Activated CD4-positive, alpha-beta T cell treated with anti-CD3 and anti-CD28 coated beads for 24 hours (primary cell): ENCODE measurements at places on chromosomes 5 and 9.

GRCh38 chr5:168342985-168343384 is 51.5 kb downstream of the WWC1 start:
- DNase-seq, result no peak

DNA sequence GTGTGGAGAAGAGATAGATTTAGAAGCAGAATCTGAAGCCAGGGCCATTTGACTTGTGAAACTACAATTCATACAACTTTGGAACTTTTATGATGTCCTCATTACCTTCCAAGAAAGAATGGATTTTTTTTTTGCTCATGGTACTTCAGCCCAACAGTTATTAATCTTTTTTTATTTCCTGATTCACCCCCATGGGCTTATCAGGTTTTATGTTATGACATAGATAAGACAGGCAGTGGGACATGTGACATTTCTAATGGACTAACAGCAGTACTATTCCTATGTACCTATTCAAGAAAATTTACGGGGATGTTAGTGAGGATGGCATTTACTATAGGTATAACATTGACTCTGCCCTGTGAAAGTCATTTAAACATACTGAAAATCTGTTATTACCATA is 204.7 kb downstream of the ARHGEF28 start:
- no peak for DNase-seq

GRCh38 chr5:112907166-112907631 is 14.8 kb downstream of the REEP5 start:
- no peak for DNase-seq

DNA sequence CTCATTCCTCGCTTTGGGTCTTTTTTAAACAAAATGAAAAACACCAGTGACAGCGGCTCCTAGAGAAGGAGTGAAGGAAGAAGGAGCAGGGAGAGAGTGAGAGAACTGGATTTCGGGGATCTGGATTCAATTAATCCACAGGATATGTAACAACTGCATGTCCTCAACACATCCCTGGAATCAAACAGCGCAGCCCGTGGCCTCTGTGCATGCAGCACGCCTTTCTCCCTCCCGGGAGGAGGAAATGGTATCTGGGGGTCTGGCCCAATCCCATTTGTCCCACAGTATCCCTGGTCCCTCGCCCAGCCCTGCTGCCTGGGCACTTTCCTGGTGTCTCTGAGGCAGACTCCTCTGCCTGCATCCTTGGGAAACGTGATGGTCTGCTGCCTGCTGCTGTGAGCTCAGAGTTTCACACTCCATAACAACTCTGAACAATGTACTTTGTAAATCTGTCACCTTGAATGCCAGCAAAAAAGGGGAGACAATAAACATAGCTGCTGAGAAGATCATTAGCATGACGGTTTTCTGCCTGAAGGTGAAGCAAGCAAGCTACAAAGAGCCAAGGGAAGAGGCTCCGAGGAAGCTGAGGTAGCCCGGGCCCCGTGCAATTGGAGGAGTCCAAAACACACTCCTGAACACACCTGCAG is 56.1 kb downstream of the PTCH1 start:
- no peak for DNase-seq

DNA sequence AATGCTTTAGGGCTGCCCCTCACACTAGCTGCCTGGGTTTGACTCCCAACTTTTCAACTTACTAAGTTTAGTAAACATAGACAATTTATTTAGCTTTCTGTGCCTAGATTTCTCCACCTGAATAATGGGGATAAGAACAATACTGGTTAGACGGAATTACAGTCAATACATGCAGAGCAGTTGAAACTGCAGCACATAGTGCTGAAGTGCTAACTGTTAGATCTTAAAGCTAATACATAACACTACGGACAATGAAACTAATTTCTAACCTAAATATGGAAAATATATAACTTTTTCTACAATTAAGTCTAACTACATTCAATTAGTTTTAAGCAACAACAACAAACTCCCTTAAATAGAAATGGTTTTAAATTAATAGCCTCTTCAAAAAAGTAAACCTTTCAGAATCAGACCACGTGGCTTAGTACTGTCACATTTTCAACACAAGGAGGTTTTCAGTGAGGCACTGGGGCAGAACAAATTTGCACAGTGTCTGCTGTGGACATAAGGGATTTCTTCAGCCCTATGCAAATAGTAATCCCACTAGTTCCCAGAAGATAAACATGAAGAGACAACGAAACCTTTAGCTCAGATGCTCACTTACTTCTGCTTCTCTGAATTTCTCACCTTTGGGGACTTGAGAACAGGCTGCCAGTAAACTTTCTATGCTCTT is 293.4 kb downstream of the EDIL3 start:
- no peak for DNase-seq

DNA sequence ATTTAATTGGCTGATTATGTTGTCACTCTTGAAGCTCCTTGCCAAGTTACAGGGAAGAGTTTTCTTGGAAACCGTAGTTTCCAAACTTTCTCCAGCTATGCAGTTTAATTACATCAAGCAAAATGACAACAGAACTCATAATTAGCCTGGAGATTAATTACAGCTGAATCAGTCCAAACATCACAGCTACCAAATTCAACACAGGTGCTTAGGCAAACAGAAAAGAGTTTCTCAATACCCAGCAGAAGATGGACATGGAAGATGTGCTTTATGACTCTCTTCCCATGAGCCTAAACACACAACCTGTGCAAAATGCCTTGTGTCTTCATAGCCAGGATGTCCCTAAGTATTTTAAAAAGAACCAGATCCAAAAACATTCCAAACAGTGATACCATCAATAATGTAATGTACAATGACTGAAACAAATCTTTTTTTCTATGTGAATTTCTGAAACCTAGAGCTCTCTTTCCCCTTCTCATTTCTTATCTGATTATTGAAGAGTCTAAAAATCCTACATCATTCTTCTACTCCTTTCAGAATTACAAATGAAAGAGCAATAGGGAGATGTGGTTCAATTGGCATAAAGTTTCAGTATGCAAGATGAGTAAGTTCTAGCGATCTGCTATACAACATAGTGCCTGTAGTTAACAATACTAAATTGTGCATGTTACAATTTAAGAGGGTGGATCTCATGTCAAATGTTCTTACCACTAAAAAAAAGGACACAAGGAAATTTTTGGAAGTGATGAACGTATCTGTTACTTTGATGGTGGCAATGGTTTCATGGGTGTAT is 124.3 kb downstream of the RASEF start:
- no peak for DNase-seq

DNA sequence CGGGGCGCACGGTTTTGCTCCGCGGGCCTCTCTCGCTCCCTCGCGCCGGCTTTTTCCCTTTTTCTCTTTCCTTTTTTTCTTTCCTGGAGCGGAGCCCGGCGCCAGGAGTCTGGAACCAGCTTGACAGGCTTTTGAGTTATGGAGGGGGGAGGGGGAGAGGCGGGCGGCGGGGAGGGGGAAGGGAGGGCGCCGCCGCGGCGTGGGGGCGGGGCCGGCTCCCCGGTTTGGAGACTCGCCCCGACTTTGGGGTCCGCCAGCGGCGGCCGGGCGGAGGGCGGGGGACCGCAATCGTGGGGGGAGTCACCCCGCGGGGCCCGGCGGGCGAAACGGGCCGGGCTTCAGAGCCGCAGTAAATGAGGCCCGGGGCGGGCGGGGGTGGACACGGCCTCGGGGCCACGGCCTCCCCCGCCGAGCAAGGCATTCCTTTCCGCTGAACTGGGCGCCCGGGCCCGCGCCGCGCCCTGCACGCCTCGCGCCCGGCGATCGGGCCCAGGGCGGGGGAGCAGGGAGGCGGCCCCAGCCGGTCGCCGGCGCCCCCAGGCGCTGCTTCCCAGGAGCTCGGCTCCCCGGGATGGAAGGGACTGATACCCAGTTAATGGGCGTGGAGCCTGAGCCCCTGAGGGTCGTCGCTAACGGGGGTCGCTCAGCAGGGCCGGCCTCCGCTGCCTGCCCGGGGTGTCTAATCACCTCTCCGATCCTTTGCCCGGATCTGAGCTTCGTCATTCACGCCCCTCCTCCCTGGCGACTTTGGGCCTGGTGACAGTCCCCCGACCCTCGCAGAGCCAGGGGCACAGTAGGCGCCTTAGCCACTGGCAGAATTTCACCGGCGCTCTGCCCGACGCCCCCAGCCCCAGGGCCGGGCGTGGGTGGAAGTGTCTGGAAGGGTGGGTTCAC is 138.1 kb downstream of the C9orf50 start:
- DNase-seq, result no peak

DNA sequence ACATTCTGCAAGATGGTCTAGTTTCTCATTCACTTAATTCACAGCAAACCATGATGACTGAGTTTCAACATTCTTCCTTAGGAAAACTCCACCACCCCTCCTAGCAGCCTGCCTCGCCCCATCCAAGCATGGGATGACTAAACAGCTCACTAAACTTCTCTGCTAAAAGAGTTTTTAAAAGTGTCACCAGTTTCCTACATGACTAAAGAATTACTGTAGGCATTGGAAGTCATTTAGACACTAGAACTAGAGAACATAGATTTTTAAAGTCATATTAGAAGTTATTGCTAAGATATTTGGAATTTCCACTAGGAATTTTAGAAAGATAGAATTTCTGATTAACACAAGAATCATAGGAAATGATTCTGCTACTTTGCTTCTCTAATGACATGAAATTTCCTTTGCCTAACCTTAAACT is 5.5 kb upstream of the ESM1 start:
- no peak for DNase-seq

- DNase-seq, result no peak
These were observed 34.4 kb downstream of the APC start for GRCh38 chr5:112772124-112772523.

- DNase-seq, result no peak
These were observed 28.4 kb downstream of the ANKS6 start for GRCh38 chr9:98767915-98768314.

DNA sequence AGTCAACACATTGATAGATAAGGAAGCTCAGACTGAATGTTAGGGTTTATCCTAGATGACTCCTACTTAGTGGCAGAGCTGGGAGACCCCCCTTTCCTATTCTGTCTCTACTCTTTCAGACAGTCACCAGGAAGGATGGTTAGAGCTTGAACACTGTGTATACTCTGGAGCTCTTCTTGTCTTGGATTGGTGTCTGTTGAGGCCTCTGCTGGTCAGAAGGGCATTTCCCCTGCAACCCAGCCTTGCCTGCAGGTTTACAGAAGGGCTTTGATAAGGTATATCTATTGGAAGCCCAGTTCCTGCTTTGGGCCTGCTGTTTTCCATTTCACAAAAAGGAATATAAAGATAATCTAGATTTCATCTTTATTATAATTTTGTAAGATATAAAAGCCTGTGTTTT is 71.8 kb downstream of the KDM4C start:
- no peak for DNase-seq

GRCh38 chr5:151095341-151096000 is 14.6 kb upstream of the TNIP1 start:
- DNase-seq, result no peak

- DNase-seq, result no peak
These were observed 68.1 kb downstream of the CRB2 start for GRCh38 chr9:123424131-123424530.

GRCh38 chr9:73081979-73082657 is 69.5 kb upstream of the ANXA1 start:
- no peak for DNase-seq

GRCh38 chr9:118522093-118523028 is 818.2 kb downstream of the TLR4 start:
- DNase-seq, result no peak

GRCh38 chr5:142342128-142342981 is 17.5 kb upstream of the SPRY4 start:
- no peak for DNase-seq

DNA sequence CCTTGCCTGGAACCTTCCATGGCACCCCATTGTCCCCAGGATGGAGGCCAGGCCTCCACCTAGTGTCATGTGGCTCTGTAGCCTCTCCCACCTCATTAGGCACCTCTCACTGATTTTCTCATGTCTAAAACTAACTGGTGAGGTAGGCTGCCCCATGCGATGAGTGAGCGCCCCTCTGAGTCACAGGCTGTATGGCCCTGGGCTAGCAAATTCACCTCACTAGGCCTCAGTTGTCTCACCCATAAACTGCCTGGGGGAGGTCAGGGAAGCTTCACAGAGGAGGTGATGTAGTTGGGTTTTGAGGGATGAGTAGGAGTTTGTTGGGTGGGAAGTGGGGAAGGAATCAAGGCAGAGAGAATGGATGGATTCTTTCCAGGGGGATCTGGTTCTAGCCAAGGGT is 8.8 kb downstream of the RXRA start:
- DNase-seq, result no peak

DNA sequence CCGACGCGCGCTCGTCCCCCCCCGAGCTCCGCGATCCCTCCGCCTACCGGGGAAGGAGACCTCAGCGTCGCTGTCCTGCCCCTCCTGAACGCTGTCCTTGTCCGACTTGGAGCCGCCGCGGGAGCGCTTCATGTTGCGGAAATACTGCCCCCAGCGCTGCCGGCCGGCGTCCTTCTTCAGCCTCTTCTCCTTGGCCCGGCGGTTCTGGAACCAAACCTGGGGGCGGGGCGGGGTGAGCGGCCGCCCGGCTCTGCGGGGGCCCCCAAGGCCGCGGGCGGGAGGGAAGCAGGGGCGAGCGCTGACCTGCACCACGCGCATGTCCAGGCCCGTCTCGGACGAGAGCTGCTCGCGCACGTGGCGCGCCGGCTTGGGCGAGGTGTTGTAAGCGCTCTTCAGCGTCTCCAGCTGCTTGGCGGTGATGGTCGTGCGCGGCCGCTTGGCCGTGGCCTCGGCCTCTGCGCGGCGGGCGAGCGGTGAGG is 6.3 kb downstream of the LHX3 start:
- no peak for DNase-seq

DNA sequence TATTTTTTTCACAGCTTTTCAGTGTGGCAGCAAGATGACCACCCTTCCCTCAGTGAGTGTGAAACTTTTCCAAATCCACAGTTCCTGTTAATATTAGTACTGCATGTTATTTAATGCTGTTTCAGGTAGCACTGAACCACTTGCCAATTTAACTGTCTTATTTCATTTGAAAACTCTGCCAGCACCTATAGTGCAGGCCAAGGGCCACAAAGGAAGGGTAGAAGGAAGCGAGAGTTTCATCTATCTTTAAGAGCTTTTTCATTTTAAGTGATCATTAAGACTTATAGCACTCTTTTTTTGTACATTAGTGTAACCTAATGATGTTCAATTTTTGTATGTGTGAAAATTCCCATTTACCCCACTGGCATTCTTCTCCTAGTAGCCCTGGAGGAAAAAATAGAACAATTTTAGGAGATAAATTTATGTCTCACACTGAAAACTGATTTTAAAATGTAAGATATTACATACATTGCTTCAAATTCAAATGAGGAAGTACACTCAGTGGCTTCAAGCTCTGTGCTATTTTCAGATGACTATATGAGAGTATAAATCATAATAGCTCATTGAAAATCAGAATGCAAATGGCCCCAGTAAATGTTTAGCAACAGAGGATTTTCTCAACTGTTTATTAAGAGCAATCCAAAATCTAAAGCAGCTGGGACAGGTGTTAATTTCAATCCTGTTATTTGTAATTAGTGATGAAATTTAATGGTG is 820.5 kb downstream of the PTPRD start:
- no peak for DNase-seq

DNA sequence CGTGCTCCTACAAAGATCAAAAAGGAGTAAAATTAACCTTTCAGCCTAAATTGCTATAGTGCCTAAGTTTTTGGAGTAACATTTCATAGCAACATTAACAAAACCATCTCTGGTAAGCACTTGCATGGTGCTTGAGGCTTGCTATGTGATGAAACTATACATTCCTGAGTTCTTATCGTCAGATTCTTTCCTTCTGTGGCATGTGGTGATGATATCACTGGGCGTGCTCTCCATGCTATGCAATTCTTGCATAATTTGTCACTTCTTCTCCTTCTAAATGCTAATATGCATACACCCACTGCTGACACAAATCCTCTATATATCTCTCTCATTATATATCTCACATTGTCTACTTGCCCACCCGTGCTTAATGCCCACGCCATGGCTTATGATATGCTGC is 2019.9 kb downstream of the MAT2B start:
- DNase-seq, result no peak
